ENCODE measurements at places on chromosomes 7 and 10.

- DNase-seq, result no peak
Observed at GRCh38 chr10:92014620-92015019, 91.0 kb downstream of the BTAF1 start.

GRCh38 chr10:16566202-16566805 is 44.6 kb upstream of the C1QL3 start:
- DNase-seq, result no peak

GRCh38 chr7:22082553-22082885 is 136.8 kb upstream of the CDCA7L start:
- DNase-seq, result no peak

DNA sequence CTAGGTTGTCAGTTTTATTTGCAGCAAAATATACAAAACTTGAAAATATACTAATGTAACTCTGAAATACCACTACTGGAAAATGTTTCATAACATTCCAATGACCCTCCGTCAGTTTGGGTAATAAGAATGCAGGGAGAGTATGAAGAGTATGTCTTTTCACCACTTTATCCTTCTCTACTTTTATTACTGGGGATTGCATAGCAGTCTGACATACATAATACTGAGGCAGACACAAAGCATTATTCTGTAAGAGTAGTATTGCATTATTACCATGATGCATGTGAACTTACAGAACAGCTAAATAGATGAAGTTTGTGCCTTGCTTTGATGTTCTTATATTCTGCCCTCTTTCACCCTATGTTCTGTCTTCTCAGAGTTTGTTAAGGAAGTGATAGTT is 151.8 kb upstream of the TPK1 start:
- no peak for DNase-seq

DNA sequence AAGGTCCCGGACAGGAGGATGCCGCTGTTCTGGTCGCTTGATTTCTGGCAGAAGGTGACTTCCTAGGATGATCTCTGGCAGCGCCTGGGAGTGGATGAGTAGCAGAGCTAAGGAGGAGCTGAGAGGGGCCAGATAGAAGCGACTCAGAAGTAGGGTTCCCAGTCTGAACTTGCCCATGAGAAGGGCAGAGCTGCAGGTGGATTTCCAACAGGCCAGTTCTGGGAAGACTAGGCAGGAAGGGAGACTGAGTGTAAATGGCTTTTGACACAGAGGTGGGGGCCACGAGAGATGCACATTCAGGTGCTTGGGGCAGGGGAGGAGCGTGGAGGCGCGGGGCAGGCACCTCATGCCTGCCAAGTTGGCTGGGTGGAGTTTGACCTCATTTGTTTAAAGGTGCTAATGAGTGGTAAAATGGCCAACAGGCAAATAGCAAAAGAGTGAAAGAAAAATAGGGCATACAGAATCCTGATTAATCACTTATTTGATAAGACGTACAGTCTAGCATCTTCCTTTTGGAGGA is 58.8 kb downstream of the SHH start:
- no peak for DNase-seq

GRCh38 chr10:28384557-28384956 is 81.7 kb upstream of the MPP7 start:
- DNase-seq, result no peak

DNA sequence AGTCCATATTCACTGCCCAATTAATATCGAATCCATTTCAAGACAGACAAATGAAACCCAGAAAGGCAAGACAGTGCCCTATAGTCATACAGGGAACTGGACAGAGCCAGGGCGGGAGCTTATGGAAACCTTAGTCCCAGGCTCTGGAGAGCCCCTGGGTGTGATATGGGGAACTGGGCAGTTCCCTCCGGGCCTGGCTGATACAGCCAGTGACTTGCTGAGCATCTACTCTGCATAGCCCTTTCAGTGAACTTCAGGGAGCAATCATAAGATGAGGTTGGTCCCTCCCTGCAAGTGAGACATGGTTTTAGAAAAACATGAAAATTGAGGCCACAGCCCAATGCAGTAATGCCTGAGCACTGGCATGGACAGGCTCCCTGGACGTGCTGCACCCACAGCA is 241.9 kb downstream of the GRID1 start:
- DNase-seq, result no peak

- DNase-seq, result no peak
Observed at GRCh38 chr10:7908541-7909210, 90.4 kb downstream of the TAF3 start.

DNA sequence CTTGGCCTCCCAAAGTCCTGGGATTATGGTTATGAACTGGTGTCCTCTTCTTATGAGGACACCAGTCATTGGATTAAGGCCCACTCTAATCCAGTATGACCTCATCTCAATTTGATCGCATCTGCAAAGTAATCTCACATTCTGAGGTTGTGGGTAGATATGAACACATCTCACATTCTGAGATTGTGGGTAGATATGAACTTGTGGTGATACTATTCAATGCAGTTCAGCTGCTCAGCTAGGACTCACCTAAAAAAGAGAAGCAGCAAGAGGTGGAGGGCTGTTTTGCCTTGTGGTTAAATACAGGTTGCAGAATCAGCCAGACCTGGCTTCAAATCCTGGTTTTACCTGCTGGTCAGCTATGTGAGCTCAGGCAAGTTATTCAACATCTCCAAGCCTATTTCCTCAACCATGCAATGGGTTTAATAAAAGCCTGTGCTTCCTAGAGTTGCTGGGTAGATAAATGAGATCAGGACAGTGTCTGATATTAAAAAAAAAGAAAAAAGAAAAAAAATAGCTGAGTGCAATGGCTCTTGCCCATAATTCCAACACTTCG is 8.5 kb upstream of the BAG3 start:
- no peak for DNase-seq

GRCh38 chr7:142711746-142712616 is 37.3 kb upstream of the PRSS1 start:
- DNase-seq, result no peak

GRCh38 chr7:22194658-22195273 is 162.2 kb downstream of the RAPGEF5 start:
- no peak for DNase-seq

All from stimulated activated CD8-positive, alpha-beta memory T cell treated with anti-CD3 and anti-CD28 coated beads, Interleukin-2, amount 100 ng/mL, for 1 hour (primary cell).